ENCODE measurements at places on chromosomes 12 and 14.

DNA sequence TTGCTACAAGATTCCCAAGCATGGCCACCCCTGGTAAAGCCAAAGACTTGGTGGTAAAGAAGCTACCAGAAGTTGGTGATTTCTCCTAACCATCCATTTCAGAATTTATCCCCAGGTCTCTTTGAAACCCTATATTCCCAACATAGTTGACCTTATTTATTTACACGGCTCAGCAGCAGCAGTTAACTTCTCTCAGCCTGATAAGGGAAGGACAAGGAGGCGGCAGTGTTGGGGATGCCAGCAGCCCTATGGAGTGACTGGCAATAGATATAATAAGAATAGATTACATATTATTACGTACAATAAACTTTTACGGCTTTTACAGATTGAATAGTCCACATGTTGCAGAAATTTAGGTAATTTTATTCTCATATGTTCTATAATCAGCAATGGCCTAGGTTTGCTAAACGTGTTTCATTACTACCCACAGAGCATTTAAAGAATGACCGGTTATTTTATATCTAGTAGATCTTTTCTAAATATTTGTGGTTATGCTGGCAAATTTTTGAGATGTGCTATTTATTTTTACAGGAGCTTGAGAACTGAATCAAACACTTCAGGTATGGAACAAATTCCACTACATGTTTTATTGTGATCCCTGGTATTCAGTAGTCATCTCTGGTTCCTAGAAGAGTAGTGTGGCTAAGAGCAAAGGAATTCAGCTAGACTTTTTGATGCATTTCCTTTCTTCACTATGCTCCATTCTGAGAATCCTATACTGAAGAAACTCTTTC is 19.8 kb upstream of the PALS1 start:
- DNase-seq, result no peak

DNA sequence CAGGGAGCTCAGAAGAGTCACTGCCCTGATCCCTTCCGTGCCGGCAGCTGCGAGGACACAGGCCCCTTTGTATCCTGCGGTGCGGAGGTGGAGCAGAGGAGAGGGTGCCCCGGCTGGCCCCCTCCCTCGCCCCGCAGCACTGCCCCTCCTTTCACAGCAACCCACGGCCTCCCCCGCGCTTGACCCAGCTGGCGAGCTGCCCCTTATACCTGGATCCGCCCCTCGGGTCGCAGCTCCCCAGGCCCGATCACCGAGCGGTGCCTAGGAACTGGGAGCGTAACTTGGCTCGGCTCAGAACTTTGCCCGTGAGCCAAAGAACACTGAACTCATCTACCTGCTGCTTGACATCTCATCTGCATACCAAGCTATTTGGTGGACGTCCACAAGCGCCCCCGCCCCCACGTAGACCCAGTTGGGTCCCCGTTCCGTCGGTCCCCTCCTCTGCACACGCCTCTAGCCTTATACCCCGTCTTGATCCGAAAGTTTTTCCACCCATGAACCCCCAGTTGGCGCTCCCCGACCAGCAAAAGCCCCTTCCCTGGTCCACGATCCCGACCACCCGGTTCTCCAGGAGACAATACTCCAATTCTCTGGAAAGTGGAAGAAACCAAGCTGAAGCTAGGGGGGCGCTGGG is 697 bp upstream of the DNAJC14 start:
- no peak for DNase-seq

DNA sequence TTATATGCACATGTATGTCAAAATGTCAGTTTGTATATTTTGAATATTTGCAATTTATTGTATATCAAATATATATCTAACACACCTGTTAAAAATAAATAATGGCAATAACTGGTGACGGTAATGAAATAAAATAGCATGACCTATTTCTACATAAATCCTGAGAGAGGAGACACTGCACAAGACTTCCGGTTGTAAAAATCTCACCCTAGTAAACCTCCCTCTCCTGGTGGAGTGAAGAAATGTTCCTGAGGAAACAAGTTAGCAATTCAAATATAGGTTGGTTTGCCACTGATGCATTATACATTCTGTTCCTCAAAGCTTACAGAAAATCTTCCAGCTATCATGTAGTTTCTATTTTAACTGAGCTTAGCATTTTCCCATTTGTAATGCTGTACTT is 166.1 kb upstream of the SYT10 start:
- DNase-seq, result no peak

- DNase-seq, result no peak
These were observed 160.2 kb upstream of the LMNTD1 start for GRCh38 chr12:25713264-25713663.

- no peak for DNase-seq
These were observed 82.3 kb downstream of the FIGNL2 start for GRCh38 chr12:51766067-51766676.
